ENCODE measurements at places on chromosomes 4 and X.
A peak's percentile ranks its signal among the peaks of the same experiment; 100 is the strongest.

DNA sequence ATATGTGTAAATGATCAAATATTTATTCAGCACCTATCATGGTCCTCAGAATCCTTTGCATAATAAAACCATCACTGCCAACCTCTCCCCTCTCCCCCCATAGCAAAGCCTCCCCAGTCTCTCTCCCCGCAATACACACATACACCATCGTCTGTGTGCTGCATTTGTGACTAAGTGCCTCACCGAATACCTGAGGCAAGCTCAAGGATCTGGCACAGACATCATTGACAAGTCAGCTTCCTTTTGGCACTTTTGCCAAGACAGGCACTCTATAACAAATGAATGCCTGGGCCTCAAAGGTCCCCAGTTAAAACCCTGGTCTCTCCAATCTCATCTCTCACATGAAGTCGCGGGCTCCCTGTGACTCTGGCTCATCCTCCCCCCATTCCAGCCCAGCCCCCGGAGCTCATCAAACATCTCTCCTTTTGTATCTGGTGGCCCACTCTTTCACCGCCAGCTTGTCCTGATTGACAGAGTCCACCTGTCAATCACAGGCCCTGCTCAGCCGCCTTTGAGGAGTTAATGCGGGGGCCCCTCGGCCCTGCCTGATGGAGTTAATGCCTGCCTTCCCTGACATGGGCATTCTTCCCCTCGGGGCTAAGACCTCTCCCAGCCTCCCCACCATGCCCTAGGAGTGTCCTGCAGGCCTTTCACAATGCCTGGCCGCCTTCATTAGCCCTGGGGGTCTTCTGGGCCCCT, 135.8 kb upstream of the ATP6AP2 start:
- DNase-seq: no peak

DNA sequence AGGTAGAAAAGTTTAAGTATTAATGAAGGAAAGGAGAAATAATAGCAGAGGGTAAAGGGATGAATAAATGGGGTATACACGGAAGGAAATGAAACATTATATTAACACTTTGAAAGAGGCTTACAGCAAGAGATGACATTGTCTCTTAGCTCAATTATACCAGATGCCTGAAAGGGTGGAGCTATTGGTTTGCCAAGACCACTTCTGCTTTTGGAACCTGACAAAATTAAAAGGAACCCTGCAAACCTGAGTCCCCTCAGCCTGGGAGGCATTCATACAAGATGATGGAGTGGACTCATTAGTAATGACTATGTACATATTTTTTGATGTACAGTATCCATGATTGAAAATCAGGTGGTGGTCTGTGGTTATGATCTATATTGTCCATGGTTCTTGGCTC, 45.1 kb upstream of the HPF1 start:
- DNase-seq: no peak

- no peak for DNase-seq
These were observed 1778.2 kb upstream of the PCDH10 start for GRCh38 chr4:131370846-131371245.

DNA sequence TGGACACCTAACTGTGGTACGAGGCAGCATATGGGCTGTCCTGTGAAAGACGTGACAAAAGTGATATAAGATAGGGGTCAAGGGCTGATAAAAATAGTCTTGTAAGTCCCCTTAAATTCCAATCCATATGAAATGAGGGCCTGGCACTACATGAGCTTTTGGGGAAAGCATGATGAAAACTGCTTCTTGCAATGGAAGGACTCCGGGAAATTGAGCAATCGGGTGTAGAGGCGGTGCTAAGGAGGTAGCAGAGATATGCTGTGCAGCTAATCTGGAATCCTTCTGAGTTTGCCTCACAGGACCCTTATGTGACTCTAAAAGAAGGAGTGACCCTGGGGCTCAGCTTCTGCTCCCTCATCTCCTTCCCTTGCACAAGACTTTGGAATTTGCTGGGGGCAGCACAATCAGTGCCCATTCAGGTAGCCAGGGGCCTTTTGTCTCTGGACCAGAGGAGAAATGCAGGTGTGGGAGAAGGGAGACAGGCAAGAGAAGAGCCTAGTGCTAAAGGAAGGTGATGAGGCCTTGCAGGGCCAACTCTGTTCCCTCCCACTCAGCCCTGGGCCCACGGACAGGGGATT, 12.8 kb downstream of the CLDN2 start:
- DNase-seq: no peak

DNA sequence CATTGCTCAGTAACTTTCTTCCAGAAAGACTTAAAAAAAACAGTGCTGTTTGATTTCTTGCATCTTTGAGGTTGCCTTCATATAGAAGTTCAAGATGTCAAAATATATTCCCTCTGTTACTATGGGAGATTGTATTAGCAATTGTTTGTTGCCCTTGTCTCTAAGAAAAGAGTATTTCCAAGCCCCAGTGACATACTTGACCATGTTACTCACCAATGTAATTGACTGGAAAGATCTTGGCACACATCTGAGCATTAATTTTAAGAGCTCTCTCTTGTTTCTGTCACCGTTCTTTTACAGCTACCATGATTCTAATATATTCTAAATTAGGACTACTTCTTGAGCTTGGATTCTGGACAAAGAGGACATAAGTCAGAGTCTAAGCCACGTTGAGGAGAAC, 902.7 kb upstream of the EPHA5 start:
- no peak for DNase-seq

- DNase-seq: peak; percentile 89
These were observed 236.1 kb downstream of the FBXO8 start for GRCh38 chr4:174047363-174047762.

GRCh38 chr4:173243321-173243720, 74.7 kb downstream of the GALNT7 start:
- DNase-seq: no peak

- no peak for DNase-seq
These were observed 17.7 kb downstream of the SEL1L3 start for GRCh38 chr4:25844961-25845712.

GRCh38 chr4:7332216-7333023, 102.3 kb downstream of the PSAPL1 start:
- no peak for DNase-seq

DNA sequence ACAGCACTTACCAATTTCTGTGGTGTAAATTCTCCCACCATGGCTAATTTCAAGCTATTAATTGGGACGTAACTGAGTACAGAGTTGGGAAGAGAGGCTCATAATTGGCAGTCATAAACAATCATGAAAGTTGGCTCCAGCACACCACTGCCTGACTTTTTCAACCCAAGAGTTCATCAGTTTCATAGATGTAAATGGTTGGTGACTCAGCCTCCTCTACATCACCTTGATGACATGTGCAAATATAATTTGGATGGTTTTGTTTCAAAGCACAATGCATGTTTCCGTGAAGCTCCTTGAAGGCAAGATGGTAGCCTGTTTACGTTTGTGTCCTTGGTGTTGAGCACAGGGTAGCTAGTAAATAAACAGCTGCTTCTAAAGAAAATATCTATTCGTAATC, 235.1 kb downstream of the LDB2 start:
- no peak for DNase-seq

GRCh38 chr4:26858035-26858918, 2.4 kb upstream of the STIM2 start:
- peak; percentile 51 for DNase-seq

DNA sequence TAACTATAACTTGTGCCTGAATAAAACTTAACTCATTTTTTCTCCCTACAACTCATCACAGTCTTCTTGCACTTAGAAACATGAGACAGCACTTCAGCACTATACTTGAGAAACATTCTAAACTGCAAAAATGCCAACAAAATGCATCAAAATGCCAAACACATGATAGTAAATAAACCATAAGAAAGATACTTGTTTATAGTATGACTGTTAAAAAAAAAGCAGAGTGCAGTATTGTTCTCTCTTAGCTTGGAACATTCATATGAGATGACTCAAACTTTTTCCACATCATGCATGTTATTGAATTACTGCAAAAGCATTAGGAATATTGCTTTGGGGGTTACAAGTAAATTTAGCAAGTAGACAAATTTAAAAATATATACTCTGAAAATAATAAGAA, 135.7 kb upstream of the ANXA10 start:
- no peak for DNase-seq

GRCh38 chr4:16133406-16133805, 49.6 kb upstream of the PROM1 start:
- DNase-seq: no peak

DNA sequence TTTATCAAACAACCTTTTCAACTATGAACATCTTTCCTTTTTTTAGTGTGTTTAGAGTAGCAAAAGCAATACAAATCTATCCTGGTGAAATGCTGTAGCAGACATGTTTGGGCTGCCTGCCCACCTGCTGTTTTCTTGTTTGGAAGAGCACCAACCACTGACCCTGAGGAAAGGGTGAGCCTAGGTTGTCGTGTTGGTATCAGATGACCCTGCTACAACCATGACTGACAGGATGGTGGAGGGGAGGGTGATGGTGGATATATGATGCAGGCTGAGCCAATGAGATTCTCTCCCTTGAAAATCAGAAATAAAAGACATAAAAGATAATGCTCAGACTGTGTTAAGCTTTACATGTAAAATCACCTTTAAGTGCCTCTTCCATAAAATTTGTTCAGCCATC, 201.2 kb downstream of the NPNT start:
- no peak for DNase-seq

DNA sequence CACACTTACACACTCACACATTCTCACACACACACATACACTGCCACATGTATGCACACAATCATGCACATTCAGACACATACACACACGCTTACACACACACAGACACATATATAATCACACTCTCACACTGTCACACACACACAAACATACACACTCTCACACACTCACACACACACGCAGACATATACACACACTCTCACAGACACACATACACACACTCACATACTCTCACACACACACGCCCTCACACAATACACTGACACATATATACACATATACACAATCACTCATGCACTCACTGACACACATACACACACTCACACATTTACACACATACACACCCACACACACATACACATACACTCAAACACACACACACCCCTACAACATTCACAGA, 435.3 kb upstream of the FRG1 start:
- DNase-seq: no peak

- no peak for DNase-seq
These were observed 168.3 kb upstream of the PUDP start for GRCh38 chrX:7316280-7316679.

- DNase-seq: no peak
These were observed 95.4 kb downstream of the NAF1 start for GRCh38 chr4:163071308-163071707.

DNA sequence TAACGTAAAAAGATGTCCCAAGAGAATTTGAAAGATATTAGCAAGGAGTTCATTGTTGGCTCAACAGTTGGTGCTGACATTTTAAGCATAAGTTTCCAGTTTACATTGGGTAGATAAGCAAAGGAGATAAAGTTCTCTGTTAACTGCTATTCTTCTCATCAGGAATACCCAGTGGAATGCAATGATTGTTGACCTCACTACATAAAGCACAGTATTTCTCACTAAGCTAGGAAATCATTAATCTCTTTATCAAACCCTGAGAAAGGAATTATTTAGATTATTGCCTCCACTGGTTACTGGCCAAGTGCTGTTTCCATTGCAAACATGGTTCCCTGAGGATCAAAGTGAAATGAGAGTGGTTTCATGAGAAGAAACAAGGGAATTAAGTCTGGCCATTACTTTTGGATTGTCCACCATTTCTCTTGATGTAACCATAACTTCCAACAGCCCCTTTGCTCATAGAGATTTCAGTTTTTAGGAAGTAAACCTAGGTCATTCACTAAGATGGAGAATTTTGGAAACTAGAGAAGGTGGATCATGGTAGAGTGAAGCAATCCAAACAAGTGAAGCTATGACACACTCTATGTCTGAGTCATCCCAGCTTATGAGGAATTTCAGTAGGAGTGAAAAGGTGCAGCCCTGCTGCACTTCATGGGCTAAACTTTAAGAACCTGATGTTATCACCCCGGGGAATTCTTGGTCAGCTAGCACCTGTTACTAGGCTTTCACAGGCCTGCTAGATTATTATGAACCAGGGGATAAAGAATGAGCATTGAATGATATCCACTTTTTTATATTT, 163.4 kb downstream of the AREG start:
- DNase-seq: no peak

GRCh38 chr4:97215409-97215941, 927.8 kb downstream of the STPG2 start:
- DNase-seq: no peak

DNA sequence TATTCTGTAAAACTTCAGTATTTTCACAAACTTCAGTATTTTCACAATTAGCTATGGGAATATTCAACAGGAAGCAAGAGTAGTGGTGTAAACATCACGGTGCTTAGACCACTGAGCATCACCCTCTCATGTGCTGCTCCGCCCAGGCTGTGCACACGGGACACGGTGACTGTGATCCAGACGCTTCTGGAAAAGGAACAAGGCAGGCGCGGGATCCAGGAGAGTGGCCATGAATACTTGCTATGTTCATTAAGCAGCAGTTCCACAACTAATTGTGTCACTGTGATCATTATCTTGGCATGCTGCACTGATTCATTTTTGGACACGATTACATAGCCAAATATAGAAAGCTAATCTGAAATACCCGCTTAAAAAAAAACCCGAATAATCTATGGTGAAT, 19.6 kb upstream of the FAT1 start:
- DNase-seq: no peak

DNA sequence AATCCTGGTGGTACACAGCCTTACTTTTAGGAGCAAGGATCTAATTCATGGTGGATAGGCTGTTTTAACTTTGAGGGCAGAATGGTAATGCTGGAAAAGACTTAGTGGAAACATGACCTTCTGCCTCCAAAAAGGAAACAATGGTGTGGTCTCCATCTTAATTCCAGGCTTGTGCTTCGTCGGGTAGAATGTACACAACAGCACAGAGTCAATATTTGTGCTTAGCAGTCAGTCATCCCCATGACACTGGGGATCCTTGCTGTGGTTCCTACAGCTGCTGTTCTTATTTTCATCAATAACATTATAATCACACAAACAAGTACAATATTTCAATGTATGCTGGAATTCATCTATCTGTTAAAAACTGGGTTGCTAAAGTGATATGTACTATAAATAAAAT, 104.4 kb downstream of the HHIP start:
- DNase-seq: no peak

GRCh38 chr4:147011411-147011810, 65.7 kb upstream of the TTC29 start:
- DNase-seq: no peak

GRCh38 chr4:142440093-142440492, 406.0 kb downstream of the INPP4B start:
- DNase-seq: no peak

DNA sequence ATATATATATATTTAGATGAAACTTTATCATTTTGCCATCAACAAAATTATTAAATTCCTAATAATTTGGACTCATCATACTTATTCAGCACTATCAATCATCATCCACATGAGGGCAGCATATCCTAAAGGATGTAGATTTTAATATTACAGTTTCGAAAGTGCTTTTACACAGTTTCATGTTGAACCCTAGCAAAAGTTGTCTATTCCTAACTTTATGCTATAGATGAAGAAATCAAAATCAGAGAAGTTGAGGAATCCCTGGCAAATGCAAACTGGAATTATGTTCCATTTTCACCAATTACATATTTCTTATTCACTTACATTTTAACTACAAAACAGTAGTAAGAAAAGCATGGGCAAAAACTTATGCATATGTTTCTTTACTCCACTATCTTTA, 36.6 kb upstream of the UGT2A1 start:
- peak; percentile 75 for DNase-seq

All from erythroblast (primary cell).